ENCODE measurements at places on chromosomes 16 and 17.

- no peak for DNase-seq
Measured at GRCh38 chr17:68298601-68299000, 7.3 kb downstream of the ARSG start.

DNA sequence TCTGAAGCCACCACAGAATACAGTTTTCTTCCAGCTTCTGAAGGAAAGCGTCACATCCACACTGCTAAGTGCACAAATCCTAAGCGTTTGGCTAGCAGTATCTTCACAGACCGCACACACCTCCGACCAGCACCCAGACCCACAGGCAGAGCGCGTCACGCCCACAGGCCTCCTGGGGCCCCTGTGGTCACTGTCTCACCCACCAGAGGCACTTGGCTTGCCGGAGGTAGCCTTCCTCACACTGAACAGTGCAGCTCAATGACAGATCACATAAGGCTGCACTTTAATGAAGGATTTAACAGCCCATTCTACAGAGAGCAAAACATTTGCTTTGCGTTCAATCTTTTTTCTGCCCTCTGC lies 21.2 kb downstream of the SPHK1 start:
- no peak for DNase-seq

DNA sequence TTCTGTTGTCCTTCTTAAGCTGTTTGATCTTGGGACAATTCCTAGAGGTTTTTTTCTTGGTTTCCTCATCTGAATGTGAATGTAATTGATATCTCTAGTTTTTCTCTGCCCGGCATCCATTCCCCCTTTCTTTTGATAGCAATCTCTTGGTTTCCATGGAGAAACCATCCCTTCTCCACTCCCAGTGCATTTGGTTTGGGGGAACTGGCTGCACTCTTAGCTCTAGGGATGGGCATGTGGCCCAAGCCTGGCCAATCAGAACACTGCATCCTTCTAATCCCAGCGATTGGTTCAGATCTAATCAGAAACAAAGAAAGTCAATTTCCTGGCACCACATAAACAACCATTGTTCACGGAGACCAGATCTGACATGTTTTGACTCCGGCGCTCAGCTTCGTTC lies 45.1 kb downstream of the IRX3 start:
- no peak for DNase-seq

- DNase-seq = no peak
Measured at GRCh38 chr16:79296491-79296890, 304.0 kb downstream of the MAF start.

DNA sequence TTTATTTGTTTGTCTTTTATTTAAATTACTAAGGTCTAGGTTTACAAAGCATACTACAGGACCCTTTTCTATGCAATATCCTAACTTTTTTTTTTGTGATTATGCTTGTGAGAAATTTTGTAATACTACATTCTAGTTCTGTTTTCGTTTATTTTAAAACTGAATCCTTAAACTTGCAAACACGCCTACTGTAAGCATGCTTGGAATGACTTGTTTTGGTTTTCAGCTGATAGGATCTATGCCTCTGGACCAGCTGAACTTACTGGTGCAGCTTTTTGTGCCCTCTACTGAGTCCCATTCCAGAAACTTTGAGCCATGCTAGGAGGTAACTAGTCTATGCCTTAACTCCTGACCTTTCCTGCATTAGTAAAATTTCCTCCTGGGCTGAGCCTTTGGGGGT lies 6.0 kb downstream of the PDP2 start:
- DNase-seq = no peak

GRCh38 chr16:48525201-48526057 lies 84.6 kb downstream of the N4BP1 start:
- no peak for DNase-seq

Measured in AG08395 (cell line).